ENCODE measurements at places on chromosomes 2 and 18.

DNA sequence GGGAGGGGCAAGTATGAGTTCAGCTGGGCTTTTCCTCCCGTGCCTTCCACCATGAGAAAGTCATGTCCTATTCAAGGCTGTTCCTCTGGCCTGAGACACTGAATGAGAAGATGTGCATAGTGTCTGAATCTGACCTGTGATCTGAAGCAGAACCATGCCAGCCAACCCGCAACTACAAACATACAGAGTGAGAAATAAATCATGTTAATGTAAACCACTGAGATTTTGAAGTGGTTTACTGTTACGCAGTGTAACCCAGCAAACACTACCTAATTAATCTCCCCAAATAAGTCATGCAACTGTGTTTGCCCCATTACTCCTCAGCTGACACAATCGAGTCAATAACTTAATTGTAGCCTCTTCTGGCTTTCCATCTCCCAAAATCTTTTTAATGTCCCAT is 49.2 kb downstream of the METTL4 start:
- no peak for DNase-seq

DNA sequence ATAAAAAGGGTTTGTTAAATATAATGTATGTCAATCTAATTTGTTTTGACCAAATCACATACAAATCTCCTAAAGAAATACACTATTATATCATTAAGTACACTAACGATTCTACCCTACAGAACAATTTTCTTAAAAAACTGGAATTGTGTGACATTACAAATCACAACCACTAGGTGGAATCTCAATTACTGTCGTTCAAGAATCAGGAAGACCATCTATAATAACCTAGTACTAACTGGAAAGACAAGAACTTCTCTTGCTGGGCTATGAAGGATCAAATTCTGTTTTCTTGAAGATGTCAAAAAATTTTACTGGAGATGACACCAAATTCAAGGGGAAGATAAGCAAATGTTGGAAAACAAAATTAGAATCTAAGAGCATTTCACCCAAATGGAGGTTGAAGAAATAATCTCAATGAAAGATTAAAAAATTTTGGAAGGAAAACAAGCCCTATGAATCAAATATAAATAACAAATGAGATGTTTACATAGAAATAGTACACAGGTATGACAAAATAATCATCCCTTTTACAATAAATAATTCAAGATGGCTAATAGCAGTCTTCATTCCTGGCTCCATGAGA is 110.9 kb downstream of the STK39 start:
- no peak for DNase-seq

DNA sequence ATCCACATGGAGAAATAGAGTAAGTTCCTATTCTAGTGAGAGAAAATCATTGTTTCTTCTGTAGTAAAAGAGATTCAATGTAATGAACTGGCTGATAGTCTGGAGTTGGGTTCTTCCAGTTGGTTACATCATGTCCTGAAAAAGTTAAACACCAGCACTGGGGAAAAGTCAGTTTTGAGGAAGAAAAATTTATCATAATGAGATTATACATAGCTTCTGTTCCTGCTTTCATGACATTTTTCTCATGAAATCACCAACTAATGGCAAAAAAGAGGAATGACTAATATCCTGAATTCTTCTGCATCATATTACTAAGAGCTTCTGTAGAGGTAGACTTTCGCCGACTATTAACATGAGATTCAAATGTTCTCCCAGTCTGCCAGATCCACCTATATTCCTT is 69.2 kb upstream of the SLC9A2 start:
- no peak for DNase-seq

- DNase-seq, result no peak
Observed at GRCh38 chr18:50369672-50370071, 5.2 kb upstream of the SKA1 start.

GRCh38 chr2:147538821-147539220 is 306.0 kb upstream of the ACVR2A start:
- DNase-seq, result no peak

GRCh38 chr2:60872510-60872928 is 8.9 kb upstream of the REL start:
- DNase-seq, result no peak

GRCh38 chr18:63520053-63520685 is 22.0 kb upstream of the SERPINB12 start:
- DNase-seq, result no peak

GRCh38 chr2:120251880-120252224 is 800 bp upstream of the RALB start:
- DNase-seq, result no peak

DNA sequence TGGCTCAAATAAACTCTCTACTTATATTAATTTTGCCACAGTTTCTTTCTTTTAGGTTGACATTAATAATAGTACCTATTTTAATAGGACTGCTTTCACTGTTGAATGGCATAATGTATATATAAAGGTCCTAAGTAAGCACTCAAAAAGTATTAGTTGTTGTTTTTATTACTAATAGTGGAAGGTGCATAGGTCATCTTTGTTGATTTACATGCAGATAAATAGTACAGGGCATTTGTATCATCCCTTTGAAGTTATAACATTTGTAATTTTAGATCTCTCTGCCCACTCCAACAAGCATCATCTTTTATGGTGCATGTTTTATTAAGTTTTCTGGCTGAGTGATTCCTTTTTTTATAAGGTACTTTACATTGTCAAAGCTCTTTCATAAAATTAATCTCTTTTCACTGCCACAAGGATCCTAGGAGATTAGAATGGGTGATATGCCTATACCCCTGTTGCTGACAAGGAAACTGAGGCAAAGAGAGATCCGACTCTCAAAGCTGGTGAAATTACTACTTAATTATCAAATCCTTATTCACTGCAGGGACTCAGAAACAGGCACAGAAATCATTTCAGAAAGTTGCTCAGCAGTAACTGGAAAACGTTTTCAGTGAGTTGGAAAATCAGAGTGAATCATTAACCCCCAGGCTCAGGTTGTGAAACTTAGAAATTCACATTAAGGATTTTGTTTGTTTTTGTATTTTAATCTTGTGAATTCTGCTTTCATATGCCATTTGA is 299.6 kb downstream of the AGPS start:
- DNase-seq, result no peak

- DNase-seq, result no peak
Observed at GRCh38 chr2:199703199-199703598, 147.8 kb downstream of the FTCDNL1 start.

DNA sequence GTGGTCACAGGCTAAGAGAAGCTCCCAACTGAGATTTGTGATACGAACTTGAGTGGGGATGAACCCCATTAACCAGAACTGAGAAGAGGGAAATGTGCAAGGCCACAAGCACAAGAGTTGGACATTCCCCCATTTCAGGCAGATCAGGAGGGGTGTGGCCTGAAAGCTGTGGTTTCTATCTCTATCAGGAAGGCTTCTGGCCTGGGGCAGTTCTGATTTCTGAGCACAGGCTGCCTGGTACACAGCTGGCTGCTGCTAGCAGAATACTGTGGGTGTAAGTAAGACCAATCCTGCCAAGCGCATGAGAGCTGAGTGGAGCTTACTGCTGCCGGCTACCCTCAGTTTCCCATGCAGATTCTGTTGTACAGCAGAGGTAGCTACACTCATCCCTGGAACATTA is 484.6 kb downstream of the SATB2 start:
- DNase-seq, result no peak

DNA sequence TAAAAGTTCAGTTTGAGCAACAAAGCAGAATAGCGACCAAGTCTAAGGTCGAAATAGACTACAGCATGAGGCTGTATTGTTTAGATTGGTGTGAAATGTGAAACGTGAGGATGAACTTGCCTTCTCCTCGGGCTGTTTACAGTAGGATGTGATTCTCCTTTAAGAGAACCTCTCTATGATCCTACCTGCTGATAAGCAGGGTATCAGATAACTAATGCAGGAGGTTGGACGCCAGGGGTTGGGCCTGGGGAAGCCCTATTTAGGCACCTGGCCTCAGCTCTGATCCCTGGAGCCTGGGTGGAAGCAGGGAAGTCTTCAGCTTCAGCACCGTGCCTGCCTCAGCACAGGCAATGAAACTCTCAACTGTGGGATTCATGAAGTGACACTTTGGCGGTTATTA is 11.4 kb downstream of the CRYGD start:
- DNase-seq, result no peak

- no peak for DNase-seq
Observed at GRCh38 chr2:71479261-71479660, 25.9 kb downstream of the DYSF start.

- DNase-seq, result no peak
Observed at GRCh38 chr2:75540994-75541393, 19.7 kb downstream of the EVA1A start.

DNA sequence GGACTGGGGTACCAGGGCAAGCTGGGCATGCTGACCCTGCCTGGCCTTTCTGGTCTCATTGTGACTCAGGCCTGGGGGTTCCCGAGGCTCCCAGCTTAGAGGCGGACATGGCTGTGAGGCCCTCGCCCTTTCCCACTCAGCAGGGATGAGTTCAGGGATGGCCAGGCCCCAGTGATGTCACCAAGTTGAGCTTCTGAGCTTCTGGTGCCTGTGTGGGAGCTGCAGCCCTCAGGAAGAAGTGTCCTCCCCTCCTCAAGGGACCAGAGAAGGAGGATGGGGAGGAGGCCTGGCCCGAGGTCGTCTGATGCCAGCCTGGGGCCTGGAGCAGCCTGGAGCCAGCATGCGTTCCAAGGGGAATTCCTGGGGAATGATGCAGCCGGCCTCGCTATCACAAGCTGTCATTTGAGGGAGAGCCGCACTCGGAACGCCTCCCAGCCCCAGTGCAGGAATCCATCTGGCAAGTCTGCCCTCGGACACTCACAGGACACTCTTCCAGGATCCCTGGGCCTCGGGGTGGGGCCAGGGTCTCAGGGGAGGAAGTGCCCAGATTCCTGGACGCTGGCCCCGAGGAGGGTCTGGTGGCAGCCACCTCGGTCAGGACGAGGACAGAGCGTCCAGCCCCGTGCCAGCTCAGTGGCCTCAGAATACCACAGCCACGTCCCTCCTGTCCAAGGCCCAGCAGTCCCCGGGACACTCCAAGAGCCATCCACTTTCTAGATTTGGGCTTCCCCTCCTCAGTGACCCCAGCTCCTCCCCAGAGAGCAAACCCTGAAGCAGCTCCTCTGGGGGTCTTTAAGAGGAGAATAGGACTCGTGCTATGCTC is 61.2 kb upstream of the GPC1 start:
- peak; percentile 23 for DNase-seq

GRCh38 chr2:23761638-23762037 is 165.3 kb downstream of the ATAD2B start:
- DNase-seq, result no peak

DNA sequence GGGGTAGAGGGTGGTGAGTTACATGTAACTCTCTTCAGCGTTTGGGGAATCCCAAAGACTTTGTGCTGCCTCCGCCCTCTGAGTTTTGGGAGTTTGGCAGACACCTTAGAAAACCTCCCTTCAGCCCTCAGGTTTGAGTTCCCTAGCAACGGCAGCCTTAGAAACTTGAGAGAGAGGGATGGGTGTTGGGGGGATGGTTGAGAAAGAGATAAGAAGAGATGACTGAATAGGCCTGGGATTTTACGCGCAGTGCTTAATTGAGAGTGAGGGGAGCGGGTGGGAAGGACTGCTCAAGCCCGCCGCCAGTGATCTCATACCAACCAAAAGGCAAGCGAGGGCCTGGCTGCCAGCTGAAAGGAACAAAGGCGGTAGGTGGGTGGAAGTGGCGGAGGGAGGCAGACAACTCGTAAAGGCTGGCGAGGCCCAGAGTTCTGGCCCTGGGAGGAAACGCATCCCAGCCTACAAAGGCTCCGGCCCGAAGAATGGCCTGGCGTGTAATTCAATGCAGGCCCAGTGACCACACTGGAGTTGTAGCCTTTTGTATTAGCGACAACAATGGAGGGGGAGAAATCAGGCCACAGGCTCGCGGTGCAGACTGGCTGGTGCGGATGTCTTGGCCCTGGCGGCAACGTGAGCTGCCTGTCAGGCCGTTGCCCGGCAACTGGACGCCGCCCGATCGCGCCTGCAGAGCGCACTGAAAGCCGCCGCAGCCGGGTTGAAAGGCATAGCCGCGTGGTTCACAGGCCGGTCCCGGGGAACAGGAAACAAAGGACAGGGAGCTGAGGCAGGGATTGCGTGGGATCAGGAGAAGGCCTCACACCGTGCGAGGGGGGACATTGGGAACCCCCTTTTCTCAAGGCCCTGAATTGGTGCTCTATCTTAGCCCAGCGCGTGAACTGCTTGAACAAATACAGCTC is 39.9 kb upstream of the DARS1 start:
- DNase-seq, result no peak

DNA sequence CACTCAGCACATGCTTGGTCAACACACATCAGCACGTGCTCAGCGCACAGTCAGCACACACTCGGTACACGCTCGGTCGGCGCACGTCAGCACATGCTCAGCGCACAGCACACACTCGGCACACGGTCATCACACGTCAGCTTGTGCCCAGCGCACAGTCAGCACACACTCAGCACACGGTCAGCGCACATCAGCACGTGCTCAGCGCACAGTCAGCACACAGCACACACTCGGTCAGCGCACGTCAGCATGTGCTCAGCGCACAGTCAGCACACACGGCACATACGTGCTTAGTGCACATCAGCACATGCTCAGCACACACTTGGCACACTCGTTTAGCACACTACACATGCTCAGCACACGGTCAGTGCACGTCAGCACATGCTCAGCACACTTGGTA is 49.7 kb upstream of the NFATC1 start:
- DNase-seq, result no peak

GRCh38 chr2:227506456-227506855 is 34.5 kb downstream of the AGFG1 start:
- DNase-seq, result no peak

- no peak for DNase-seq
Observed at GRCh38 chr18:65936678-65937077, 185.9 kb downstream of the CDH7 start.

GRCh38 chr2:145729993-145730770 is 1210.3 kb upstream of the ZEB2 start:
- DNase-seq, result no peak

- DNase-seq, result no peak
Observed at GRCh38 chr2:182666674-182667314, 49.3 kb upstream of the DNAJC10 start.

DNA sequence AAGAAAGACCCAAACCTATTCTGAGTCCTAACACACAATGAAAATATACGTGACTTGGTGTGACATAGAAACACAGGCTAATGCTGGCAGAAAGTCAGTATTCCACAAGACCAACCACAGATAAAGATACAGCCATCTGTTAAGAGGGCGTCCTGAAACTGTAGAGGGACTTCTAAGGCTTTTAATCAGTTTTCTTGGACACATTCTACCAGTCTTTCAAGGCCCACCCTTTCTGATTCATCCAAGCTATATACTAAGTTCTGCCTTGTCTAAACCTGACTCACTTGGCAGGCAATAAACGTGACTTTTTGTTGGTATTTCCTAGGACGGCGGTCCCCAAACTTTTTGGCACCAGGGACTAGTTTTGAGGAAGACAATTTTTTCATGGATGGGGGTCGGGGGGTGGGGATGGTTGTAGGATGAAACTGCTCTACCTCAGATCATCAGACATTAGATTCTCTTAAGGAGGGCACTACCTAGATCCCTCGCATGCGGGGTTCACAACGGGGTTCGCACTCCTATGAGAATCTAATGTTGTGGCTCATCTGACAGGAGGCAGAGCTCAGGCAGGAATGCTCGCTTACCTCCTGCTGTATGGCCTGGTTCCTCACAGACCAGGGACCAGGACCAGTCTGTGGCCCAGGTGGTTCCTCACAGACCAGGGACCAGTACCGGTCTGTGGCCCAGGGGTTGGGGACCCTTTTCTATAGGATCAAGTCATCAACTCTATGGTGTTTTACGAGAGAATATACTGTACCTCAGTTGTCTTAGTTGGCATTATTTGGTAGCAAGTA is 61.4 kb downstream of the SP3 start:
- DNase-seq, result no peak

- no peak for DNase-seq
Observed at GRCh38 chr2:128765811-128766210, 447.1 kb upstream of the HS6ST1 start.

- no peak for DNase-seq
Observed at GRCh38 chr2:33958591-33958990, 359.5 kb upstream of the FAM98A start.

Measured in smooth muscle cell of the brain vasculature (primary cell).